Cardiac muscle cell (in vitro differentiated cells and primary cell): ENCODE measurements at places on chromosomes 12 and 14. TPM values are rescaled to one million over a fixed set of nuclear protein-coding genes. Genes with fewer than 3 reads are reported as not detected.

GRCh38 chr12:50914872-50915484 is 37.4 kb upstream of the HIGD1C start:
- DNase-seq, result no peak

DNA sequence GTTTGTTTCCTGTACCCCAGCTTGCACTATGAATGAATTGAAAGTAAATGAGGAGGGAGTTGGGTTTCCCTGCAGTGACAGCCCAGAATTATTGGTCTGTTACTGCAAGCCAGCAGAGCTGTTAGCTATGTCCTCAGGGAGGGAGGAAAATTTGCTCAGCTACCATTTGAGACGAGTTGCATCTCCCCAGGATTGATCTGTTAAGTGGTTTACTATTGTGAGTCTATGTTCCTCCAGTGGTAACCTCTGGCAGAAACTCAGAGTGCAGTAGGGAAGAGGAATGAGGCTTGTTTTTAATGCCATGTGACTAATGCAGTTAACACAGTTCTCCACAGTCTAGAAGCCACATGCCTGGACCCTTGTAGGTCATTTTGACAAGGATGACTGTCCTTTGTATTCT is 173.9 kb downstream of the SLC15A4 start:
- DNase-seq, result no peak

- no peak for DNase-seq
Measured at GRCh38 chr12:56160193-56160763, 2.1 kb downstream of the MYL6 start.

- no peak for DNase-seq
Measured at GRCh38 chr14:104753528-104754212, 723 bp downstream of the SIVA1 start.

GRCh38 chr14:36805131-36805559 is 143.5 kb downstream of the PAX9 start:
- peak; percentile 96 for DNase-seq

GRCh38 chr12:46267575-46267824 is 1.3 kb downstream of the SLC38A1 start:
- DNase-seq, result no peak

GRCh38 chr14:102751088-102751487 is 26.2 kb upstream of the TRAF3 start:
- no peak for DNase-seq

DNA sequence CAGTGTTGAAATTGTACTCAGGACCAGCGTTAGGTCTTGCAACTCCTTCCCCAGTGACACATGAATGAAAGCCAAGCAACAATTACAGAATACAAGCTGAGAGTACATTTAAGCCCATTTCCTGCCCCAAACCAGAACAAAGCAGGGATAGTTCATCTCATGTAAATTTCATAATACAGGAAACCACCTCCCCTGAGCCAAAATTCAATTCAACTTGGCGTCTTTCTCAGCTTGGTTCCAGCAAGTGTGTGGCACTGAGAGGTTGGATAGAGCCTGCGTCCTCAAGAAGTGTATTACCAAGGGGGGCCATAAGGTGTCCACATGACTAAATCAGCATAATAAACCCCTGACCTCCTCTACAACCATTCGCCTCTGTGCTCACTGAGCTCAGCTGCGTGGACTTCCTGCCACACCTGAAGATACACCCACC is 278.9 kb upstream of the CRY1 start:
- DNase-seq, result no peak

DNA sequence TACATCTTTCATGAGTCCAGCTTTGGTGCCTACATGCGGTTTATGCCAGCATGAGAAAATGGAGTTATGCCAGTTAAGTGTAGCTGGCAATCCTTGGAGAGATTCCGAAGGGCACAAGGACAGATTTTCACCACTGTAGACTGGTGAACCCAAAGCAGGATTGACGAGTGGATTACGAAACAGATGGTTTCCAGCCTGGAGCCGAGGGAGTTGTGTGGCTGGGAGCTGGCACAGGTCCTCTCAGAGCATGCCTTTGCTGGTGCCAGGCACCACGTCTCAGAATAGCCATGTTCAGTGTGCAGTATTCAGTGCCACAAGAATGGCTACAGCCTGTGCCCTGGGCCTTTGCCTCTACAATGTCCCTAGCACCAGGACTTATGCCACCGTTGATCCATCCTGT is 13.2 kb downstream of the KCNH3 start:
- no peak for DNase-seq

- no peak for DNase-seq
Measured at GRCh38 chr12:115297445-115297844, 613.5 kb upstream of the TBX3 start.

GRCh38 chr14:64726585-64726890 is 22.3 kb downstream of the PLEKHG3 start:
- DNase-seq, result no peak

GRCh38 chr12:27015730-27016076 is 1.5 kb upstream of the TM7SF3 start:
- DNase-seq, result peak; percentile 63

- DNase-seq, result no peak
Measured at GRCh38 chr12:34333337-34333736, 311.0 kb downstream of the ALG10 start.

GRCh38 chr14:52735921-52736489 is 6.0 kb downstream of the STYX start:
- DNase-seq, result no peak

- no peak for DNase-seq
Measured at GRCh38 chr14:102824832-102825231, 47.6 kb downstream of the TRAF3 start.

GRCh38 chr14:96117101-96117897 is 78.1 kb downstream of the C14orf132 start:
- no peak for DNase-seq

DNA sequence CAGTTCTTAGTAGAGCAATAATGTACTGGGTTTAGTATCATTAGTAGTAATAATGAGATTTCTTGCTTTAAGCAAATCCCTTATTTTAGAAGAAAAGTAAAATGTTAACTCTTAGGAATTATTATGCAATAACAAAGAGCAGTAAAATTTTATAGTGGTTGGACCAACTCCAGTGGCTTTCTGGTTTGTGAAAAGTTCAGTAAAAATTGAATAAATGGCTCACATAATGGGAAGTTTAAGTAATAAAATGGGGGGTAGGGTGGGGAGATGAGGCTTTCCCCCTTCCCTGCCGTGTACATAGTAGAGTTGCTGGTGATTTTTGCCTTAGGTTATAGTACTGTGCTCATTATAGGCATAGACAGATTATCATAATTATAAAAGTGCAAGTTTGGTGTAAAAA is 250.5 kb upstream of the ATP2B1 start:
- DNase-seq, result no peak

DNA sequence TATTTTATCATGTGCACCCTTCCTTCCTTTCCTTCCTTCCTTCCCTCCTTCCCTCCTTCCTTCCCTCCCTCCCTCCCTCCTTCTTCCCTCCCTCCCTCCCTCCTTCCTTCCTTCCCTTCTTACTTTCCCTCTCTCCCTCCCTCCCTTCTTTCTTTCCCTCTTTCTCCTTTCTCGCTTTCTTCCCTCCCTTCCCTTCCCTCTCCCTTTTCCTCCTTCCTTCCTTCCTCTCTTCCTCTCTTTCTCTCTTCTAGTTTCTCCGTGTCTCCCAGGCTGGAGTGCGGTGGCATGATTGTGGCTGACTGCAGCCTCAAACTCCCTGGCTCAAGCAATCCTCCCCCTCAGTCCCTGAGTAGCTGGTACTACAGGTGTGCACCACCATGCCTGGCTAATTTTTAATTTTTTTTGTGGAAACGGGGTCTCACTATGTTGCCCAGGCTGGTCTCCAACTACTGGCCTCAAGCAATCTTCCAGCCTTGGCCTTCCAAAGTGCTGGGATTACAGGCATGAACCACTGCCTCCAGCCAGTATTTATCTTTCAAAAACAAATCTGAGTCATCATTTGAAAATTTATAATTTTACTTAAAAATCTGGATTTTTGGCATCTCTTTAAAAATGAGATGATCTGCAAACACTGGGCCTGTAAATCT is 7.8 kb downstream of the C1RL start:
- peak; percentile 29 for DNase-seq

- DNase-seq, result no peak
Measured at GRCh38 chr14:102415671-102416070, 52.9 kb downstream of the TECPR2 start.

DNA sequence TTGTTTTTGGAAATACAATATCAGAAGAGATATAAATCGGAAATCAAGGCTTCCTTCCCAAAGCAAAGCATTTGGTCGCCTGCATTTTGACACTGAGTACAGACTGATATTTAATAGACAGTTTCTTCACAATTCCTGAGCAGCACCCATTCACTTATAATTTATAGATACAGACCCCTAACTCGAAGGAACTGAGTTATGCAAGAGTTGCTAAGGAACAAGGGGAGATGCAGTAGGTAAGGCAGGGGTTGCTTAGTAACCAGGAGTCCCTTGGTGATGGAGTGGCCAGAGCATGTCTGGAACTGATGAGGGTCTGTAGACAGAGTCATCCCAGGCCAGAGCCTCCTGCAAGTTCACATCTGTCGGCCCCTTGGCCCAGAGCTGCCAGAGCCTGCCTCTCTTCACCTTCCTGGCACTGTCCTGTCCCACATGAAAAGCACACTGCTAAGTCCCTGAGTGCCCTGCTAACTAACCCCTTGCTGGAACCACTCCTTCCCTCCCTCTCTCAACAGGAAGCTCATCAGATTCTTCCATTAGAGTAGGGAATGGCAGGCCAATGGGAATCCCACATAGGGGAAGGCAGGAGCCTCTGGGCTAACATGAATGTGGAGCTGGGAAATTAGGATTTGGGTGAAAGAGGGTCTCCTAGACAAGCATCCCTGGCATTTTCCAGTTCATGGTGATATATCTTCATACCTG is 3.6 kb upstream of the DHRS2 start:
- no peak for DNase-seq

DNA sequence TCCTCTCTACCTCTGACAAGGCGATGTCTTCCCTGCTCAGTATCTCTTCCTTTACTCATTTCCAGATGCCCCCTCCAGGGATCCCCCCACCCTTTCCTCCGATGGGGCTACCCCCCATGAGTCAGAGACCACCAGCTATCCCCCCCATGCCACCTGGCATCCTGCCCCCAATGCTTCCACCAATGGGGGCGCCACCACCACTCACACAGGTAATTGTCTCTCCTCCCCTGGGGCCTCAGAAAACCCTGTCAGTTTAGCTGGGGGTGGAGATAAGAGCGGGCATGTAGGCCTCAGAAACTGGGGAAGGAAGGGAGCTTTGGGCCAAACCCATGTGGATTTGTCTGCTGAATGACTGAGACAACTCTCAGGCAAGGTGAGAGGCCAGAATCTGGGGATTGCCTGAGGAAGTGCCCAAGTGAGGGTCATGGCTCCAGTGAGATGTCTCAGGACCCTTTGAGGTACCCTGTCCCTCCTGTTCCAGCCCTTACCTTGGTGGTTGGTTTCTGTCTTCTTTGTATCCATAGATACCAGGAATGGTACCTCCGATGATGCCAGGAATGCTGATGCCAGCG is 8.1 kb downstream of the PRPF40B start:
- DNase-seq, result no peak

DNA sequence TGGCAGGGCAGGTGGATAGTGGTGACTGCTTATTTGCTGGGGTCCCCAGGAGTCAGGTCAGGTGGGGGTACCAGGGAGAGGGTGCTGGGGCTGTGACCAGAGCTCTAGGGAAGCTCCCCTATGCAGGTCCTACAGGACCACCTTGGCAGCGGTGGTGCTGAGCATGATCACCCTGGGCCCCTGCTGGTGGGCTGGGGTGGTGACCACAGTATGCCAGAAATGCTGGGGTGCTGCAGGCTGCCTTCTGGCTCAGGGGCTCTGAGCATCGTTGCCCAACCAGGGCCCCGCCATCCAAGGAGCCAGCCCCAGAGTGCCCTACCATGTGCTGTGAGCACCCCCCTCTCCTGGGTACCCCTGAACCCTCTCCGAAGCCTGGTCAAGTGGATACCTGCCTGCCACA is 17.5 kb upstream of the NUDT14 start:
- DNase-seq, result no peak

GRCh38 chr12:23561364-23562345 is 387.8 kb downstream of the SOX5 start:
- no peak for DNase-seq

DNA sequence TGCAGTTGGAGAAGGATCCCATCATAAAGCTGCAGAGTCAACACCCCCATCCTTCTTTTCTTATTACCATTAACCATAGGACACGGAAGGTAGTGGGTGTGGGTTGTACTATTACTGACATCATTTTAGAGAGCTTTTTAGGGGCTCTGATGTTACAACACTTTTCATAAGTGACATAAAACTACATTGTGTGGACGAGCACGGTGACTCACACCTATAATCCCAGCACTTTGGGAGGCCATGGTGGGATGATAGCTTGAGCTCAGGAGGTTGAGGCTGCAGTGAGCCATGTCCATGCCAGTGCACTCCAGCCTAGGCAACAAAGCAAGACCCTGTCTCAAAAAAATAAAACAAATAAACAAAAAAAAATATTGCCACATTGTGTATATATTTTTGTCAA is 167.1 kb downstream of the DUSP6 start:
- DNase-seq, result no peak

The CRIP1 gene
- 46.9 and 51.1 TPM in 2 replicates for total RNA-seq

The SBNO1 gene
- total RNA-seq, result 10.3 and 17.7 TPM in 2 replicates

The EFS gene
- 20.5 and 36.6 TPM in 2 replicates for total RNA-seq

The ACSS3 gene
- 19.4 and 32.4 TPM in 2 replicates for total RNA-seq

The PTPRR gene
- not detected in 2 replicates for total RNA-seq

The AMDHD1 gene
- total RNA-seq, result 0.15 and 0.25 TPM in 2 replicates

The MYH6 gene
- total RNA-seq, result 4,520 and 8,484 TPM in 2 replicates

The TSHR gene
- total RNA-seq, result 0.32 and 1.2 TPM in 2 replicates

The RAD9B gene
- 0.21 and 1.1 TPM in 2 replicates for total RNA-seq

The SPPL3 gene
- 23.2 and 26.9 TPM in 2 replicates for total RNA-seq
